ENCODE measurements at places on chromosomes 2 and 18. TPM values are rescaled to one million over a fixed set of nuclear protein-coding genes. Genes with fewer than 3 reads are reported as not detected.

Gene TDRD15
- total RNA-seq, result not detected

Gene PCGF1
- total RNA-seq, result 35.7 TPM

DNA sequence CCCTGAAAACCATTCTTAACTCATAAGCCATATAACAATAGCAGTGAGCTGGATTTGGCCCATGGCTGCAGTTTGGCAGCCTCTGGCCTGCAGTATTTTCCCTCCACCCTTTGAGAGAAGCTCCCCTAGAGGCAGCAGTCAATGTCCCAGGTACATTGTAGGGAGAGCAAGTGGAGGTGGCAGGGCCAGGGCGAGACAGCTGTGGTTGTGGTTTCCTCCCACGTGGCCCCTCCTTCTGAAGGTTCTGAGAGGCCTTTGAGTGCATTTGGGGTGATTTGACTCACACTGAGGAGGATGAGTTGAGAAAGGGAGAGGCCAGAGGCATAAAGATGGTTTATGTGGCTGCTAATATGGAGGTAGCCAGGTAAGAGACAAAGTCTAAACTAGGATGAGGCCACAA, 45.5 kb upstream of the LDAH start:
- DNase-seq, result no peak

DNA sequence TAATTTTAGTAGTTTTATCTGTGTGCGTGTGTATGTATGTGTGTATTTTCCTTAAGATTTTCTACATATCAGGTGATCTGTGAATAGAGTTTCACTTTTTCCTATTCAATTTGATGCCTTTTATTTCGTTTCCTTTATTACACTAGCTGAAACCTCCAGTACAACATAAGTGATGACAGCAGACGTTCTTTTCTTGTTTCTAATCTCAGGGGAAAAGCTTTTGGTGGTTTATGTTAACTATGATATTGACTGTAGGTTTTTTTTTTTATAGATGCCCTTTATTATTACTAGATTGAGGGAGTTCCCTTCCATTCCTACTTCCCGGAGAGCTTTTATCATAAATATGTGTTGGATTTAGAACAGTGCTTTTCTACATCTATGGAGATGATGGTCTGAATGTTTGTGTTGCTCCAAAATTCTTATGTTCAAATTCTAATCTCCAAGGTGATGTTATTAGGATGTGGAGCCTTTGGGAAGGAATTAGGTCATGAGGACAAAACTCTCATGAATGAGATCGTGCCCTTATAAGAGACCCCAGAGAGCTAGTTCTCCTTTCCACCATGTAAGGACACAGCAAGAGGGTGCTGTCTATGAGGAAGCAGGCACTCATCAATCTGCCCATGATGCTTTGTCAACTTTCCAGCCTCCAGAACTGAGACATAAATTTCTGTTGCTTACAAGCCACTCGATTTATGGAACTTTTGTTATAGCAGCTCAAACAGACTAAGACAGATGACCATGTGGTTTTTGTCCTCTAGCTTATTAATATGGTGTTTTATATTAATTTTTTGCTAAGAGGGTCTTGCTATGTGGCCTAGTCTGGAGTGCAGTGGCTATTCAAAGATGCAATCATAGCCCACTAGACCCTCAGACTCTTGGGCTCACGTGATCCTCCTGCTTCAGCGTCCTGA, 5.9 kb upstream of the RHBDD1 start:
- DNase-seq, result no peak

DNA sequence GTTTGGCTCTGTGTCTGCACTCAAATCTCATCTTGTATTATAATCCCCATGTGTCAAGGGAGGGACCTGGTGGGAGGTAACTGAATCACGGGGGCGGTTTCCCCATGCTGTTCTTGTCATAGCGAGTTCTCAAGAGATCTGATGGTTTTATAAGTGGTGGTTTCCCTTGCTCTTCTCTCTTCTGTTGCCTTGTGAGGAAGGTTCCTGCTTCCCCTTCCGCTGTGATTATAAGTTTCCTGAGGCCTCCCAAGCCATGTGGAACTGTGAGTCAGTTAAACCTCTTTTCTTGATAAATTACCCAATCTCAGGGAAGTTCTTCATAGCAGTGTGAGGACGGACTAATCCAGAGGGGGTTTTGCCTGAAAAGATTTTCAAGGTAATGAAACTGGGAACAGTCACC, 245.4 kb downstream of the GALR1 start:
- DNase-seq, result no peak

- DNase-seq, result no peak
Measured at GRCh38 chr2:8750221-8750620, 68.4 kb downstream of the ID2 start.

GRCh38 chr2:37912056-37912455, 13.0 kb upstream of the RMDN2 start:
- DNase-seq, result peak; percentile 11

GRCh38 chr2:5592916-5593315, 99.3 kb upstream of the SOX11 start:
- no peak for DNase-seq

DNA sequence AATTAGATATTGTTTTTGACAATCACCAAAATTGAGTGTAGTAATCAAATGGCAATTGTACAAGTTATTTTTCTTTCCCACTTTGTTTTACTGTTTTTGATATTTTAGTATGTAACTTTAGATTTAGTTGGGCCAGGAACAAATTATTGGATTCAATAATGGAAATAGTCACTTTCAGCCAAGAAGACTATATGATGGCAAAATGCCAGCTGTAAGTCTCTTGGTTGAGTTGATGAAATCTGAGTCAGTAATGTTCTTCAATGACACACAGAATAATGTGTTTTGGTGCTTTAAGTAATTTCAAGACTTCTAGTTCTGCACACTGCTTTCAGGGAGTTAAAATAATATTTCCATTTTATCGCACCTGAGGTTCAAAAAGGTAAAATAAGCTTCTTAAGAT, 2022.0 kb upstream of the CELF4 start:
- DNase-seq, result no peak

DNA sequence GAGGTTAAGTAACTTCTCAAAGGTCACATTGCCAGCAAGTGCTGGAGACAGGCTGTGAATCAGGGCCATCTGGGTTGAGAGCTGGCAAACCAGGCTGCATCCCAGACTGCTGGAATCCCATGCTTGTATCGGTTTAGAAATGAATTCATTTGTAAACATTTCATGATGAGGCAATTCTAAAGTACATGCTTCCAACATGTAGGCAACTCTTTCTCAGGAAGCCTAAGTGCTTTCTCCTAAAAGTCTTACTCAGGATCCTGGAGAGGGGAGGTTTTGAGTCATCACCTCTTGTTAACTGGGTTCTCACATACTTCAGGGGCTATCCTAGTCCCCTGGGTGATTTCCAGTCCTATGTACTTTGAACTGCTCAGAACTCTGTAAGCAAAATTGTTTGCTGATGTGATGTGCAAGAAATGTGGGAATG, 416.5 kb downstream of the MEIS1 start:
- peak; percentile 18 for DNase-seq

All from PC-3 (cell line).